ENCODE measurements at places on chromosomes 3 and 15.
A peak's percentile ranks its signal among the peaks of the same experiment; 100 is the strongest.

DNA sequence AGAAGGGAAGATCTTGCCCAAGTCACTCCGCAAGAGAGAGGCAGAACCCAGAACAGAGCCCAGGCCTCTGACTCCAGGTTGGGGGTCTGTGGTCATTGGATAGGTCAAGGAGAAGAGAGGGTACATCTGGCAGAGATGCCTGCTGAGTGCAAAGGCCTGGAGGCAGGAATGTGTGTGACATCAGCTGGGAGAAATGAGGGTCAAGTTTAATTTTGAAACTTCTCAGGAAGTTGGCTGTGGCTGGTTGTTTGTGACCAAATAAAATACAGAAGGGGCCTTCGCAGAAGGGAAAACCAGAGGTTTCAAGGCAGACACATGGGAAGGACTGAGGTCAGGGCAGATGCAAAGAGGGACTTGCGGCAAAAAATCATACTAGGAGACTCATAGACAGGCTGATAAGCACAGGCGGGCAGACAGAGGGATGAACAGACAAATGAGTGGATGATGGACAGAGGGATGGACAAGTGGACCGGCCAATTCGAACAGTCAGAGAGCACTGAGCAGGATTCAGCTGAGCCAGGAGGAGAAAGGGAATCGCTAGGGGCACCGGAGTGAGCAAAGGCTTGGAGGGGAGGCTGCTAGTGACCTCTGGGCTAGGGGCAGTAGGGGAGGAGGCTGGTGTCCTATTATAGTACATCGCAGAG, 28.8 kb upstream of the CACNA2D2 start:
- no peak for DNase-seq

DNA sequence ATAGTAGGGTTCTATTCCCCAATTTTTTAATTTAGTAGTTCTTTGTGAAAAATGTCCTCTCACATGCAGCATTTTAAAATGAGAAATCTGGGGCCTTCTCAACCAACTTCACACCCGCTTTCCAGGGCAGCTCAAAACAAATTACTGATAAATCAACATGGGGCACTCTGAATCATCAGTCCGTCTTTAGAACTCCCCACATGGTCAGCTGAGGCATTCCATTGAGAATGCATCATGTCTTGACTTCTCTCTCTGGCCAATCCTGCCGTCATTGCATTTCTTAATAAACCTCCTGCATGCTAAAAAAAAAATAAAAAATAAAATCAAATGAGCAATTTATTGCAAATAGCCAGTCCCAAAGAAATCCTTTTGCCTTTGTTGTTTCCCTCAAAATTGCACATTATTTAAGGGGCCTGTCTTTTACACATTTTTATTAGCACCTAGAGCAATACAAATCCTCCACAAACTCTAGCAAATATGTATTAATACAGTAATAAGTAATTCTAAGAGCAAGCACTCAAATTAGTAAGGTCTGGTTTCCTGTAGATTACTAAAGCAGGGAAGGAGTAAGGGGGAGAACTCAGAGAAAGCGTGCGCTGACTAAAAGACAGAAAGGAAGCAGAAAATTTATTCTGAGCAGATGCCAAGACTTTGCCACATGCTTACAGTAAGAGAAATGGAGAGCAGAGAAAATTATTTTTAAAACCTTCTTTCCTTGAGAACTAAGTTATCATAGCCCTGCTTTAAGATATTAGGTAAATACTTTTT, 175.7 kb downstream of the TNIK start:
- DNase-seq = no peak

- no peak for DNase-seq
Observed at GRCh38 chr3:156547637-156548036, 7.3 kb downstream of the SSR3 start.

DNA sequence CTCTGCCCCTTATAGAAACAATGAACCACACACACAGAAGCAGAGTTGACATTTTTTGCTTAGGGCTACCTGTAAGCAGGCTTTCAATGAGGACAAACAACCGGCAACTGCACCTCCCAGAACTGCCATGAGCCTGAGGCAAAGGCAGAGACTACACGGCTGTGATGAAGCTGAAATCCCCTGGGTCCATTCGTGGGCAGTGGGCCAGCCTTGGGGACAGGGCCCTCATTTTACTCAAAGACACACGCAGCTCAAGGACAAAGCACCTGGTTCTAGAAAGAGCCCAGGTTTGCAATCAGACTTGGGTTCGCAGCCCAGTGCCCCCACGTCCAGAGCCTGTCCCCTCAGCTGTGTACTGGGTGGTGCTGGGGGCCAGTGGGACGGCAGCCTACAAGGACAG, 17.9 kb downstream of the FAM174B start:
- no peak for DNase-seq

GRCh38 chr3:120678331-120678947, 3.6 kb downstream of the HGD start:
- peak; percentile 52 for DNase-seq

- DNase-seq = no peak
Observed at GRCh38 chr3:169534439-169534838, 129.1 kb downstream of the MECOM start.

DNA sequence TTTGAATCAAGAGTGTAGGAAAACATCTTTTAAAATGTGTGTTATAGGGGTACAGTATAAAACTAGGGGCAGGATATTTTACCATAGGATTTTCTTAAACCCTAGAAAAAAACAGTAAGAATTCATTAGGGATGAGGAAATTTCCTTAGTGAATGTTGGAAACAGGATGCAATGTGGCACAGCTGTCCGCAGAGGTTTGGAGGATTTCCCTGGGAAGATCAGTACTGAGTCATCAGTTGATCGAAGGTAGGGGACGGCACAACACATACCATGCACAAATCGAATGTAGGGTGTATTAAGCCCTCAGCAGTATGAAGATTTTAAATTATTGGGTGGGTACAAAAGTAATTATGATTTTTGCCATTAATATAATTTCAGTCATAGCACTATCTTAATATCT, 49.9 kb downstream of the FNDC3B start:
- no peak for DNase-seq

- no peak for DNase-seq
Observed at GRCh38 chr3:107265526-107265925, 111.7 kb upstream of the CCDC54 start.

- DNase-seq = no peak
Observed at GRCh38 chr3:111173906-111174305, 102.3 kb downstream of the NECTIN3 start.

- DNase-seq = no peak
Observed at GRCh38 chr3:100968932-100969906, 24.0 kb downstream of the ABI3BP start.

DNA sequence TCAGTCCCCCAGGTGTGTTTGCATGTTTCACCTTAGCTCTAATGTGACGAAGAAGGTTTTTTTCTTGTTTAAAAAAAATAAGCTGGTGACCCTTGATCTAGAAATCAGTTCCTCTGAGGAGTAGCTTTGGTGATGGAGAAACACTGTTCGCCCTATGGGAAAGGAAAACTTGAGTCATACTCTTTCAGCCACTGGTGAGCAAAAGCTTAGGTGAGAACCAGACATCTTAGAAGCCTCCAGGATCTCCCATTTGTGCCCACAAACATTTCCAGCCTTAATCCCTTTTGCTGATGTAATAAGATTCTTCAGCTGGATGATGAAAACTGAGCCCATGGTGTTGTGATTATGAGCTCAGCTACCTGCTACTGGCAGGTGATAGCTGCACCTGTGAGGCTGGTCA, 37.8 kb downstream of the SLC27A2 start:
- DNase-seq = no peak

DNA sequence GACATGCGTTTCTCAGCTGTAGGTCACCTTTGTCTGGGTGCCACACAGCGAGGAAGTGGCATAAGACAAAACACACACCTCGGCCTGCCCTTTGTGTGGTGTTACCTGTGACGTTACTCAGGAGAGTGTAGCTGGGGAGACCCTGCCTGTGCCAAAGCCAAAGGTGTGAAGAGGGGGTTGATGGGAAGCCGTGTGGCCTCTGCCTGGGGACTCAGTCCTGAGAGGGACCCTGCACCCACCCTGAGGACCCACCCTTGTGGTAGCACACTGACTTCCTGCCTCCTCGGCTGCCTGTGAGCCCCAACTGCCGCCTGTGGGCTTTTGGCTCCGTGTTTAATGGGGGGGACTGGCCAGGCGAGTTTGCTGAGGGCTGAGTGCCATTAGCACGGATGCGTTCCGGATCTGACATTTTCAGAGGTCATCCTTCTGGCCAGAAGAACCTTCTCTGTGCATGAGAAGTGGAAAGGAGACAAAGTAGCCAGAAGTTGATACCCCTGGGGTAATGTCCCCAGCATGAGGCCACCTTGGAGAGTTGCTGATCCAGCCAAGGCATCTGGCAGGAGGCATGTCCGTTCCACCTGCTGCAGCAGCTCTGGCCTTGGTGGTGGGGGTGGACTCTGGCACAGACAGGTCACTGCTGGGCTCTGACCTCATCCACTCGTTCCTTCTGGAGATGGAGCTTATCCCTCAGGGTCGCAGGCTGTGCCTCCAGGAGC, 51.8 kb upstream of the FURIN start:
- no peak for DNase-seq

GRCh38 chr15:93001156-93001555, 87.9 kb downstream of the RGMA start:
- DNase-seq = no peak

DNA sequence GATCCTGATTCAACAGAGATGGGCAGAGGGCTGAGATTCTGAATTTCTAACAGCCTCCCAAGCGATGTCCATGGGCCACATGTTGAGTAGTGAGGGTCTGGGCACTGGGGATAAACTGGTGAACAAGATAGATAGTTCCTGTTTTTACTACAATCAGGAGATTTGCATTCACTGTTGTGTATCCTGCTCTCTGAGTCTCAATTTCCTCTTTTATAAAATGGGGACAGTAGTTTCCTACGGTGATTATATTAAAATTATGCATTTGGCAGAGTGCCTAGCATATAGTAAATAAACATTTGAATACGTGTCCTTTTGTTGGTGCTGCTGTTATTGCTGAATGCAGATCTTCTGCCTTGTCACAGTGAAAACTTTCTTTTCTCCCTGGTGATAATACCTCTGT, 102.5 kb downstream of the MYH15 start:
- DNase-seq = no peak

DNA sequence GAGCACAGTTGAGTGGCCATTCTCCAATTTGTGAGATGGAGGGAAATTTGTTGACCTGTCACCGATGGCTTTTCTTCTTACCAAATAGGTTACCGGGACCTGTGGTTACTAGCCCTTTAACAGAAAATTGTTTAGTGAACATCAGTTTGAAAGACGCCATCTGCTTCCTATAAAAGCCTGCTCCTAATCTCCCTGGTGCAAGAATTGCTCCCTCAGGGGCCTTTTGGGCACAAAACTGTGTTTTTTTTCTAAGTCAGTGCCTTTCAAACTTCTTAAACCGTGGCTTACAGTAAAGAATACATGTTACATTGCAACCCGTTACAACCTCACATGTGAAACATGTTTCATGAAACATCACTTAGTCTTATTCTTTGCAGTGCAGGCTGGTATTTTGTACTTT, 15.0 kb downstream of the CACNA2D3 start:
- DNase-seq = no peak

DNA sequence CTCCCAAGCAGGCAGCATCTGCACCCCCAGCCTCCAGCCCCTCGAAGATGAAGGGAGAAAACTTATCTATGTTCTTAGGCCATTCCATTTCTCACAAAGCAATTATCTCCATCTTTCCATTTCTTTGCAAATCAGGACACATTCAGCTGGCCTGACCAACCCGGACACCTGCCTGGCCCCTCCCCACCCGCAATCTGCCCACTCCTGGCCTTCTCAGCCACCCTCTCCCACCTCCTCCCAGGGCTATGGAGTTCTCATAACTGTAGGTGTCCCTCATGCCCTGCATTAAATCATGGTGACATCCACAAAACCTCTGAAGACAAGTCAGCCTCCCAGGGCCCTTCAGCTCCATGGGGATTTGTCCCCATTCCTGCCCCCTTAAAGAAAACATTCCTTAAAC, 119.3 kb downstream of the MEGF11 start:
- DNase-seq = no peak

DNA sequence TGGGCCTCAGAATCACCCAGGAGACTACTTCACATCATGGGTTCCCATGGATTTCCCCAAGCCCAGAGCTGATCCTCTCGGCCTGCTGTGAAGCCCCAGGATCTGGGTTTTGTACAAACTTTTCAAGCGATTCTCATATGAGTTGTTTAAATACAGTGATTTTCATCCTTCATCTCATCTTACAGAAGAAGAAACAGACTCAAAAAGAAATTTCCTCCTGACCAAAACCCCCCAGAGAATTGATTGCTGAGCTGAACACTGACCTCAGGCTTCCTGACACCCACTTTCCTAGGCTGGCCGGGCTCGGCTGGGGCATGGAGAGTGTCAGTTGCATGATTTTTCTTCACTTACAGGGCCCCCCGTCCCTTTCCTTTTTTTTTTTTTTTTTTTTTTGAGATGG, 60.3 kb downstream of the BDH1 start:
- no peak for DNase-seq

GRCh38 chr15:85858586-85859375, 64.1 kb upstream of the KLHL25 start:
- DNase-seq = peak; percentile 69

DNA sequence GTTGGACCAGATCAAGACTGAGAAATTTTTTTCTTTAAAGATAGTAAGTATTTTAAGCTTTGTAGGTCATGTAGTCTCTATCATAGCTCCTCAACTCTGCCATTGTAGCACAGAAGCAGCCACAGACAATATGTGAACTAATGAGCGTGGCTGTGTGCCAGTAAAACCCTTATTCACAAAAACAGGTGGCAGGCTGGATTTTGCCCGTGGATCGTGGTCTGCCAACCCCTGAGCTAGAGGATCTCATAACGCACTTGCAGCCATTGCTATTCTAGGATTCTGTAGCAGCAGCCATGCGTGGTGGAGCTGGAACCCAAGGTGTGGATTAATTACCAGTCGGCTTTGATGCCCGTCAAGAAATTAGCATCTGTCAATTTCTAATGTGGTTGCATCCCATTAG, 68.7 kb upstream of the PLXNA1 start:
- DNase-seq = no peak

DNA sequence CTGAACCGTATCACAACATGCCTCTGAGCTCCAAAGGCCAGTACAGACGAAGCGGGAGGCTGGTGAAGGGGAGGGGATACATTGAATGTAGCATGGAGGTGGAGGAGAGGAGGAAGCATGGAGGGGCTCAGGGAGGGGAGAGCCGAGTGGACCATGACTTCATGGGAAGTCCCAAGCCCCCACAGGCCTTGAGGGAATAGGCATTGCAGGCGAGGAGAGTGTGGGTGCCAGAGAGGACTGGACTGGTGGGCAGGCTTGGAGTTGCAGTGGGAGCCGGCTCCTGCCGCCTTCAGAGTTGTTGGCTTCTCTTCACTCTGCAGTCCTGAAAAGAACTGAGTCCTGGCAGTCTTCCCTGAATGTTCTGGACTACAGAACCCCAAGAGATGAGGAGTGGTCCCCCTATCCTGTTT, 3.3 kb upstream of the RNU6-1 start:
- no peak for DNase-seq

- no peak for DNase-seq
Observed at GRCh38 chr15:36996538-36997181, 103.7 kb downstream of the MEIS2 start.

GRCh38 chr15:41942886-41943285, 29.5 kb downstream of the EHD4 start:
- DNase-seq = no peak

- DNase-seq = no peak
Observed at GRCh38 chr15:39195961-39196486, 384.9 kb upstream of the THBS1 start.

GRCh38 chr3:194871143-194871863, 185.6 kb downstream of the FAM43A start:
- no peak for DNase-seq

Measured in dorsolateral prefrontal cortex (tissue), 122 donors.